ENCODE measurements at places on chromosomes 12 and 14. TPM values are rescaled to one million over a fixed set of nuclear protein-coding genes. Genes with fewer than 3 reads are reported as not detected.
A peak's percentile ranks its signal among the peaks of the same experiment; 100 is the strongest.

The CD69 gene
- total RNA-seq = 0.40 TPM

The CTSG gene
- not detected for total RNA-seq

GRCh38 chr12:48813465-48814261 is 4.6 kb upstream of the CACNB3 start:
- no peak for DNase-seq

DNA sequence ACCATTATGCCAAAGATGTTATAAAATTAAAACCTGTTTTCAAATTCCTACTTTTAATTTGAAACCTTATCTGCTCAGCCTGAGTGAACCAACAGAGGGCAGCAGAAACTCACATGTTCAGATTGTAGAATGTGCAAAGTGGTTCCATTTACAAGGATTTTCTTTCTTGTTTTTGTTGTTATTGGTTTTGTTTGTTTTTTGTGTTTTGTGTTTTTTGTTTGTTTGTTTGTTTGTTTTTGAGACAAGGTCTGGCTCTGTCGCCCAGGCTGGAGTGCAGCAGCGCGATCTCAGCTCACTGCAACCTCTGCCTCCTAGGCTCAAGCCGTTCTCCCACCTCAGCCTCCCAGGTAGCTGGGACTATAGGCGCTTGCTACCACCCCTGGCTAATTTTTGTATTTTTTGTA is 22.8 kb upstream of the GARIN2 start:
- DNase-seq = peak; percentile 76

The CLEC14A gene
- total RNA-seq = 90.1 TPM

GRCh38 chr12:106521901-106522300 is 60.9 kb upstream of the RFX4 start:
- no peak for DNase-seq

The RPGRIP1 gene
- 0.20 TPM for total RNA-seq

- peak; percentile 24 for DNase-seq
Measured at GRCh38 chr14:58465421-58465820, 37.9 kb downstream of the KIAA0586 start.

GRCh38 chr14:64410084-64410774 is 22.1 kb downstream of the MTHFD1 start:
- no peak for DNase-seq

GRCh38 chr12:16611146-16611545 is 5.2 kb upstream of the LMO3 start:
- no peak for DNase-seq

The C12orf54 gene
- total RNA-seq = not detected

DNA sequence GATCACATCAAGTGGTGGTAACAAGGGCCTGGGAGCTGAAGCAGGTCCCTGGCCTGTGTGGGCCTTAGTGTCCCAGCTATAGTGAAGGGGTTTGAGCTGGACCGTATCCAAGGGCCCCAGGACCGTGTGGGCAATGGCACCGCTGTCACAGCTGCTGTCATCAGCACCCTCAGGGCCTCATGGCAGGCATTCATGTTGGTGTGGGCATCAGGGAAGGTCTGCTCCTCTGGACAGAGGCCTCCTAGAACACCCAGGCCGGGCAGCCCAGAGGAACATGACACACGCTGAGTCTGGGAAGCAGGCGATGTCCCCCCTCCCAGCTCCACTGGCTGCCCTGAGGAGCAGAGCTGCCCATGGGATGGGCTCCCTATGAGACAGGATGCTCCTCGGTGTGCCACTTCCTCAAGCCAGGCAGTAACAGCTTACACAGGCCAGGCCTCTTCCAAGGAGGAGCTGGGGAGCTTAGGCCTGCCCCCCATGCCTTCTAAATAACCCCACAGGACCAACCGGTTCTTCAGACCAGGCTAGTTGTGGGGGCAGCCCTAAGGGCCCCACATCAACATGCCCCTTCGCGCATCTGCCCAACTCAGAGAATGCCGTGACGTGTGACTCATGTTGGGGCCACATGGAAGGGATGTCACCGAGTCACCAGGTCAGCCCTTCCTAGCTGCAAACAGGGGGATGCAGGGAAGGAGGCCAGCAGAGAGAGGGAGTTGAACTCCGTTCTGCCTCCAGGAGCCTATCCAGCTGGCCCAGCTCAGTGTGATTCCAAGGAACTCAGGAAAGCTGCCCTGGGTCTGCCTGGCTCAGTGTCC is 80.4 kb downstream of the PITPNM2 start:
- DNase-seq = no peak

DNA sequence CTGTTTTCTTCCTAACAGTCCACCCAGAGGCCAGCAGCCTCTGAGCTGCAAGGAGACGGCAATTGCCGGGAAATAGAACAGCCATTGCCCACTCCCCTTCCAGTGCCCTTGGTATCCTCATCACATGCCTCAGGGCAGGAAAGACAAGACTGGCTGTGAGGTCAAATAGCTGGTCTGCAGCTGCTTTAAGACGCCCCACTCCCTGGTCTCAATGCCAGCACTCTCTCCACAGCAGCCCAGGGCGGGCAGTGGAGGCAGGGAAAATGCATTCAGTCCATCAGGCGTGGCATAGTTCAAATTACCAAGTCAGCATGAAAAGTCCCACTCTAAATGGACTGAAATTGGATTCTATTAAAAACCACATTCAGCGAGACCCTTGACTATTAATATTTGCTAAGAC is 35.6 kb downstream of the TTC9 start:
- no peak for DNase-seq

The ATP6V1D gene
- 59.5 TPM for total RNA-seq

GRCh38 chr14:98374136-98374535 is 897.9 kb downstream of the BCL11B start:
- DNase-seq = no peak

DNA sequence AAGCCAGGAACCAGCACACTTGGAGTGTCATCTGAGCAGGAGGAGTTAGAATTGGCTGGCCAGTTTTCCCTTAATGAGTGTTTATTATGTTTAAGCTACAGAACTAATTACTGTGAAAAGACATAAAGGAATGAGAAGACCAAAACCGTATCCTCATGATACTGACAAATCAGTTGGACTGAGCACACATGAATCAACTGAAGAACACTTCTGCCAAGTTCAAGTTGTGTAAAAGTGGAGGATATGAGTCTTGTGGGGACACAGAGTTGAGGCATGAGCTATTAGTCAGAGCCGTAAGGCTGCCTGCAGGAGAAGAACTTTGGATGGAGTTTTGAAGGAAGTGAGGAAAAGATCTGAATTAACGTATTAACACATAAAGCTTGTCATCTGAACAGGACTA is 43.1 kb downstream of the HMGA2 start:
- peak; percentile 93 for DNase-seq

The MED13L gene
- total RNA-seq = 37.3 TPM

DNA sequence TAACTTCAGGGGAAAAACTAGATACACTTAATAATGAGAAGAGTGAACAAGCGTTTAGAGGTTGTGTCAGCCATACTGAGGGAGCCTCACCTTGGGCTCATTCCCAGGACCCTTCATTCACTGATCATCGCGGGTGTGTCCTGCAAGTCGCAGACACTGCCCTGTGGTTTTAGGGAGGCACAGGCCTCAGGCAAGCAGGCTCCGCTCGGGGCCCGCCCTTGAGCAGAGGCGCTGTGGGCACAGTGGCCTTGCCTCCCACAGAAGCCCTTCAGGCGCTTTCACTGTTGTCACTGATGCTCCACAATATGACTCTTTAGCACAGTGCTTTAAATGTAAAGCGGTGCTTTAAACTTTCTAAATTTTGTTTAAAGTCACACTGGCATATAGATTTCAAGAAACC is 67.4 kb downstream of the DDX51 start:
- DNase-seq = no peak

GRCh38 chr12:76455582-76456345 is 103.8 kb downstream of the OSBPL8 start:
- peak; percentile 82 for DNase-seq

The SLC25A47 gene
- total RNA-seq = not detected

- no peak for DNase-seq
Measured at GRCh38 chr12:46815809-46816208, 10.0 kb downstream of the SLC38A4 start.

DNA sequence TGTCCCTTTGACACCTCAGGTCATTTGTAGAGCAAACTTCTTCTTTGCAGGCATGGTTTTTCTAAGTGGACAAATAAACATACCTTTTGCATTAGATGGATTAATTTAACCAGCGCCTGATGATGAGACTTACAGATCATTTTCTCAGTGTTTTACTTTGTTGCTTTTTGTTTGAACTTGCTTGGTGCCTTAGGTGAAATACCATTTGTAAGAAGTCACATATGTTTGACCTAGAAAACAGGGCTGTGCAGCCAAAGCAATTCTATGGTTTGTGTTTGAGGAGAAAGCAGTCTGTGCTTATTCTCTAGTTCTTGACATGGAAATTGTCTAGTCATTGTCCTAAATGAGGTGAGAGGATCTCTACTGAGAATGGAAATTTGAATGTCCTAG is 111.1 kb downstream of the DIP2B start:
- DNase-seq = no peak

GRCh38 chr12:86735072-86735471 is 478.9 kb upstream of the MGAT4C start:
- DNase-seq = no peak

- DNase-seq = no peak
Measured at GRCh38 chr12:72869024-72869423, 596.9 kb downstream of the TRHDE start.

DNA sequence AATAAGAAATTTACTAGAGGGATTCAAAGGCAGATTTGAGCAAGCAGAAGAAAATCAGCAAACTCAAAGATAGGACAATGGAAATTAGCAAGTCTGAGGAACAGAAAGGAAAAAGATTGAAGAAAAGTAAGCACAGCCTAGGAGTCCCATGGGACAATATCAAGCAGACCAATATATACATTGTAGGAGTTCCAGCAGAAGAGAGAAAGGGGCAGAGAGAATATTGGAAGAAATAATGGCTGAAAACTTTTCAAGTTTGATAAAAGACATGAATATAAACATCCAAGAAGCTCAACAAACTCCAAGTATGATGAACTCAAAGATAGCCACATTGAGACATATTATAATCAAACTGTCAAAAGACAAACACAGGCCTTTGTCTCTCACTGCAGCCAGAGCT is 25.2 kb downstream of the ATP23 start:
- DNase-seq = no peak

The COCH gene
- 1.5 TPM for total RNA-seq

DNA sequence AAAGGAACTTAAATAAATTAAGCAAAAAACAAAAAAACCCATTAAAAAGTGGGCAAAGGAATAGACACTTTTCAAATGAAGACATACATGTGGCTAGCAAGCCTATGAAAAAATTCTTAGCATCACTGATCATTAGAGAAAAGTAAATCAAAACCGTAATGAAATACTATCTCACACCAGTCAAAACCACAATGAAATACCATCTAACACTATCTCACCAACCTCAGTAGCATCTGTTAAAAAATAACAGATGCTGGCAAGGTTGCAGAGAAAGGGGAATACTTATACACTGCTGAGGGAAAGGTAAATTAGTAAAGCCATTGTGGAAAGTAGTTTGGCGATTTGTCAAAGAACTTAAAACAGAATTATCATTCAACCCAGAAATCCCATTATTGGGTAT is 381.1 kb downstream of the FLRT2 start:
- no peak for DNase-seq

DNA sequence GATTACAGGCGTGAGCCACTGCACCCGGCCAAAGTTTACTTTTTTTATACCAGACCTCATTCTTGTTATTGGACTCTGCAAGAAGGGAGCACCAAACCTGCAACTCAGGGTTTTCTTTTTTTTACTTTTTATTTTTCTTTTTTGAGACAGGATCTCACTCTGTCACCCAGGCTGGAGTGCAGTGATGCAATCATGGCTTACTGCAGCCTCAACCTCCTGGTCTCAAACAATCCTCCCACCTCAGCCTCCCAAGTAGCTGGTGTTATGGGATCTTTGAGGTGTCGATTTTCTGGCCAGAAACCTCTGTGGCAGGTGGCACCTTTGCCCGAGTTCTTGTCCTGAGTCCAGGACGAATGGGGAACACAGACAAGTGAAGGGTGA is 4.2 kb upstream of the PWP1 start:
- DNase-seq = no peak

GRCh38 chr12:50453872-50454271 is 50.9 kb upstream of the DIP2B start:
- no peak for DNase-seq

The NOVA1 gene
- total RNA-seq = not detected

GRCh38 chr14:102525219-102525928 is 15.8 kb upstream of the ANKRD9 start:
- peak; percentile 47 for DNase-seq

The OR4E2 gene
- not detected for total RNA-seq

DNA sequence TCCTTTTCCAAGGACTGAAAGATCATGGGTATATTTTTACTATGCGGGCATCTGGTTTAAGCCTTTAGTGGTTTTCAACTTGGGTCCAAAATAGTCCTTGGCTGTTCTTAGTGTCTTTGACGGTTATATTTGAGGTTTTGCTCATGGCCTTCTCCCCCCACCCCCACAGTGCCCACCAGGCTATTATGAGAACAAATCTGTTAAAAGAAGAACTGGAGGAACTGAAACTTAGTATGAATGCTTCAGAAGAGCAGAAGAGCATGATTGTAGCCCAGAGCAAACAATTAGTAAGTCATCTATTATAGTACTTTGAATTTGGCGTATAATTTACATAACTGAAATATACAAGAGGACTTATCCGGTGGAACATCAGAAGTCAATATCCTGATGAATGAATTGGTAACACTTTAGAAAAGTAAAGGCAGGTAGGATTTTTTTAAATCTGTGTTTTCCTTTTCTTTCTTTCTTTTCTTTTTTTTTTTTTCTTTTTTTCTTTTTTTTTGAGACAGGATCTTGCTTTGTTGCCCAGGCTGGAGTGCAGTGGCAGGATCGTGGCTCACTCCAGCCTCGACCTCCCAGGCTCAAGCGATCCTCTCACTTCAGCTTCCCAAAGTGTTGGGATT is 71.8 kb upstream of the BCAT1 start:
- DNase-seq = no peak
